ENCODE measurements at places on chromosomes 7 and 10. TPM values are rescaled to one million over a fixed set of nuclear protein-coding genes. Genes with fewer than 3 reads are reported as not detected.

- H3K27ac ChIP-seq, result no peak overlapping the region
- H3K4me3 ChIP-seq, result no peak overlapping the region
- no peaks in the 10 kb centered on the region for H3K4me1 ChIP-seq
- H3K27me3 ChIP-seq, result no peaks in the 10 kb centered on the region
Measured at GRCh38 chr7:32218154-32218467, 147.9 kb upstream of the PDE1C start.

CCDC126 gene
- 20.7 TPM for total RNA-seq

GRCh38 chr10:35425595-35425994 is 89.3 kb downstream of the CCNY start:
- peaks cover 64% of the 10 kb centered on the region for H3K4me1 ChIP-seq
- no peaks in the 10 kb centered on the region for H3K27me3 ChIP-seq
- DNase-seq, result no peak
- no peaks in the 10 kb centered on the region for H3K36me3 ChIP-seq
- no peak overlapping the region for H3K27ac ChIP-seq

- no peaks in the 10 kb centered on the region for H3K27me3 ChIP-seq
- H3K36me3 ChIP-seq, result no peaks in the 10 kb centered on the region
- no peak overlapping the region for H3K4me3 ChIP-seq
- DNase-seq, result no peak
- no peak overlapping the region for H3K27ac ChIP-seq
Measured at GRCh38 chr10:63718006-63718405, 196.8 kb downstream of the REEP3 start.

SPOCK2 gene
- 5.3 TPM for total RNA-seq

NRG3 gene
- not detected for total RNA-seq

- H3K36me3 ChIP-seq, result no peaks in the 10 kb centered on the region
- H3K4me1 ChIP-seq, result peaks cover 7% of the 10 kb centered on the region
- no peaks in the 10 kb centered on the region for H3K27me3 ChIP-seq
- H3K4me3 ChIP-seq, result no peak overlapping the region
- no peak for DNase-seq
Measured at GRCh38 chr7:140908361-140908760, 16.4 kb downstream of the BRAF start.

NPTX2 gene
- 22.7 TPM for total RNA-seq

ZNF485 gene
- 3.0 TPM for total RNA-seq

- DNase-seq, result no peak
- no peaks in the 10 kb centered on the region for H3K27me3 ChIP-seq
- H3K36me3 ChIP-seq, result no peaks in the 10 kb centered on the region
- peaks cover 5% of the 10 kb centered on the region for H3K4me1 ChIP-seq
- no peak overlapping the region for H3K27ac ChIP-seq
- no peak overlapping the region for H3K4me3 ChIP-seq
Measured at GRCh38 chr10:72164617-72165016, 51.2 kb upstream of the ANAPC16 start.

DNA sequence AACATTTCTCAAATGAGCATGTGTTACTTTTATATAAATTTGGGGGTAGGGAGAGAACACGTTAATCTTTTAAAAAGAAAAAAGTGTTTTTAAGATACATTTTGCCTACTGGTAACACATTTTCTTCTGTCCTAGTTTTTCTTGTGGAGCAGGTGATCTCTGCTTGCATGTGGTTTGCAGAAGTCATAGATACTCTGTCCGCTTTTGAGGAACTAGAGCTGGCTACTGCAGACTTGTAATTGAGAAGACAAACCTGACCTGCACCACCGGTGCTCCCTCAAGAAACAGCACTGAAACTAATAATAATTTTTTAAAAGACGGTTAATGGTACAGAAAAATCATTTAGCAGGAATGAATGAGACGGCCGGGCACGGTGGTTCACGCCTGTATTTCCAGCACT is 243.1 kb downstream of the KIAA1217 start:
- H3K4me1 ChIP-seq, result peaks cover 62% of the 10 kb centered on the region
- H3K27me3 ChIP-seq, result no peaks in the 10 kb centered on the region
- H3K4me3 ChIP-seq, result peak overlapping the region; percentile 53
- no peaks in the 10 kb centered on the region for H3K36me3 ChIP-seq

DNA sequence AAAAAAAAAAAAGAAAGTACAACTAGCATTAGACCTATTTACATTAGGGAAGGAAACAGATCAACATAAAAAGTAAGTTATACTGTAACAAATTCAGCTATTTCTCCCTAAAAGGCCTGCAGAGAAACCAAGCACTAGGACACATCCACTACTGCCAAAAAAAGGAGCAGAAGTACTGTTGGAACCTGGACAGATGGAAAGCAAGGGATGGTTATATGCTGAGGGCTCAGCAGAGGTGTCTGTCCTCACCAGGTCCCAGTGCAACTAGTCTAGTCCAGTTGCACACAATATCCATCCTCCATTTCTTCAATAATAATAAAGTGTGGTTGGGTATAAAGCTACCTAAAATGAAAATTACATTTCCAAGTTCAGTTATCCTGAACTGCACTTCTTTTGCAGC is 103.2 kb upstream of the IFRD1 start:
- H3K36me3 ChIP-seq, result peaks cover 24% of the 10 kb centered on the region
- no peak overlapping the region for H3K27ac ChIP-seq
- no peak overlapping the region for H3K4me3 ChIP-seq
- H3K4me1 ChIP-seq, result no peaks in the 10 kb centered on the region
- no peaks in the 10 kb centered on the region for H3K27me3 ChIP-seq

DNA sequence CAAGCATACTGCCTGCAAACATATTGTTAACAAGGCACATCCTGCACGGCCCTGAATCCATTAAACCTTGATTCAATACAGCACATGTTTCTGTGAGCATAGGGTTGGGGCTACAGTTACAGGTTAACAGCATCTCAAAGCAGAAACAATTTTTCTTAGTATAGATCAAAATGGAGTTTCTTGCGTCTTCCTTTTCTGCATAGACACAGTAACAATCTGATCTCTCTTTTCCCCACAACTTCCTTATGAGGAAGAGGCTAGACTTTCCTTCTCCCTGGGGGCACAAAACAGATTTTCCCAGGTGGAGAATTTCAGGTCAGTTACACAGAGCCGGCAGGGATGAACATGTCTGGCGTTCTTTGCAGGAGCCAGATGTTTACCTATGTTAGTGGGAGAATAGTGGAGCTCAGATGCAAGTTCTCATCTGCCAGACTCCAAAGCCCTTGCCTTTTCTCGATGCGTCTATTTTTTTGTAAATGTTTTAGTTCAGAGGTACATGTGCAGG is 37.5 kb upstream of the PFKFB3 start:
- H3K27ac ChIP-seq, result peak overlapping the region; percentile 96
- H3K27me3 ChIP-seq, result no peaks in the 10 kb centered on the region
- H3K36me3 ChIP-seq, result no peaks in the 10 kb centered on the region
- H3K4me1 ChIP-seq, result peaks cover 77% of the 10 kb centered on the region

DNA sequence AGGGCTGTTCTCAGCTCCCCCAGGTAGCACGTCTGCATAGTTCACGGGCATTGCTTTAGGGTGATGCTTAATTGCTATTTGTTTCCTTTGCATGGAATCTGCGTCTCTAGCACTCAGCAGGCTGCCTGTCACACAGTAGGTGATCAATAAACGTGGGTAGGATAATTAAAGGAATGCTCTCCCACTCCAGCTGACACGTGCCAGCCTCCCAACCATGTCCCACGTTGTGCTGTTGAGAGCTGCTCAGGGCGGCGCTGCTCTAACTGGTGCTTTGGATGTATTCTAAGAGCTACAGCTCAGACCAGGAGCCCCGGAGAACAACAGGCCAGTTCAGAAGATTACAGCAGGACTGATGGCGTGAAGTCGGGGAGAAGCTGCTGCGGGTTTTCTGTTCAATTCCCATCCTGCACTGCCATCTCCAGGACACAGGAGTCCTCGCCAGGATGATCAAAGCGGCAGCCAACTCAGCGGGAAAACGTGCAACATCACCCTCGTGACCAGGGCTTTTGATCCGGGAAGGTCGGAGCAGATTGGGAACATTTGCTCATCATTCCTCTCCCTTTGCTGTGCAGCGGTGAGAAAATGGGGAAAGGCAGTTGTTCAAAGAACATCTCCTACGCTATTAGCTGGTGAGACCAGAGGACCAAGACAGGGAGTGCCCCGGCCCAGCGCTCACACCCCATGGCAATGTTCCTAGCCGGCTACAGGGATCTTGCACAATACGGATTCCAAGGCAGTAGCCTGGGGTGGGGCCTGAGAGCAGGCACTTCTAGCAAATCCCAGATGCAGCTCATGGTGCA is 50.5 kb upstream of the FOXK1 start:
- H3K27ac ChIP-seq, result peak overlapping the region; percentile 65
- peaks cover 10% of the 10 kb centered on the region for H3K4me1 ChIP-seq
- H3K27me3 ChIP-seq, result no peaks in the 10 kb centered on the region
- H3K4me3 ChIP-seq, result peak overlapping the region; percentile 31

DNA sequence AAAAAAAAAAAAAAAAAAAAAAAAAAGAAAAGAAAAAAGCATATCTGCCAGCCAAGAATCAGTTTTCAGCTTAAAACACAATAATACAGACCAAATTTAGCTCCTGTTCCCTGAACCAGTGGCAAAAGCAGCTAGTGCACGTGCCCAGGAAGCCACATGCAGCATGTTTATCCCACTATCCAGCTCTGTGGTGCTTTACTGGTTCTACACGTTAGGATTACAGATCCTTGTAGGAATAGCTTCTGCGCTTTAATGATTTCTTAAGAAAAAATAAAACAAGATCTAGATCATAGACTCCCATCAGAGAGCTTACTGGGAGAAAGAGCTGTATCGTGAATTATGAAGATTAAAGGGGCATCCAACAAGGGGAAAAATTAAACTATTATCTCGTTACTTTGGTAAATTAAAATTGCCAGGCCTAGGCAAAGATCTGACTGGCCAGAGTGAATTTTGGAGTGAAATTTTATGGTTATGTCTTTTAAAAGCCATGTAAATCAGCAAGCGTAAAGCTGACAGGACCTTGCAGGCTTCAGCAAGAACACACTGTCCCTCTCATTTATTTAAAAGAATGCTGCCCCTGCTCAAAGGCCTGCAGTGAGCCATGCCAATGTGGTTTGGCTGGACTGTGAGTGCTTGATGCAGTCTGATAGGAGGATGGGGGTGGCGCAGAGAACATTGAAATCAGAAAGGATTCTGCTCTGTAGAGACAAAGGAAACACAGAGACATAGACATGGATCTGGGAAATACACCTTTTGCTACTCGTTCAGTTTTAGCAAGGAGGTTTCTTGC is 177.3 kb upstream of the PHYHIPL start:
- DNase-seq, result peak; percentile 81
- H3K27me3 ChIP-seq, result no peaks in the 10 kb centered on the region
- no peak overlapping the region for H3K4me3 ChIP-seq
- peaks cover 15% of the 10 kb centered on the region for H3K4me1 ChIP-seq
- no peaks in the 10 kb centered on the region for H3K36me3 ChIP-seq

DNA sequence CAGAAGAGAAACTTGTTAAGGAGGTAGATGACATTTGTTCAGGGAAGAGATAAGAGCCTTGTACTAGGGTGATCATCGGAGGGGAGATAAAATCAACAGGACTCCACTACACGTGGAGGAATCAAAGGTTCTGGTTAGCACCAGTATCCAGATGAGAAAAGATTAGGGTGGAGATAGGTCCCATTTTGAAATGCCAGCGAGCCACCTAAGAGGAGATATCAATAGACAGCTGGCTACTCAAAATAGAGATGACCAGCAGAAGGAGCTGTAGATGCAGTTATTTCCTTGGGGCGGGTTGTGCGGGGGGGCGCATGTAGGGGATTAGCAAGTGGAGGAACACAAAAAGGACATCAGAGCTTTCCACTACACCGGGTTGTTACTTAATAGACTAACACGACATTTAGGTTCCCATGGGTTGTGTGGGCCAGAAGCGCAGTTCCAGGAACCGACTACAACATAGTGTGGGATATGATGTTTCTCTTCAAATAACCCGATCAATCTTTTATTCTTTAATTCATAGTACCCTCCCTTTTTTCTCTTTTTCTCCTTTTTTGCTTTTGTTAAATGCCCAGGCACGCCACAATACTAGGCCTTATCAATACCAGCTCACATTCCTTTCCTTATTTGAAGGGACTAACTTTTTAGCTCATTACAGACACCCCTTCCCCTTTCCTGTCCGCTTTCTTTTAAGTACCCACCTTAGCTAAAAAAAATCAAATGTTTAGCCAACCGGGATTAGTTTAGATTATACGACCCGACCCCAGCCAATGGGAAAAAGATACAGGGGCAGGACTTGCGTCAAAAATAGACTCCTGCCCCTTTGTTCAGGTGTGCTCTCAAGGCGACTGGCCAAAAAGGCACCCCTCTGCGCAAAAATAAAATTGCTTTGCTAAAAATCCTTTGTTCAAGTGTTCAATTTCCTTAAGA is 2.0 kb upstream of the KIF11 start:
- peak overlapping the region; percentile 89 for H3K27ac ChIP-seq
- DNase-seq, result peak; percentile 65

- H3K27ac ChIP-seq, result no peak overlapping the region
- H3K27me3 ChIP-seq, result no peaks in the 10 kb centered on the region
- DNase-seq, result no peak
- H3K4me1 ChIP-seq, result no peaks in the 10 kb centered on the region
Measured at GRCh38 chr7:17687361-17687760, 252.9 kb downstream of the SNX13 start.

GRCh38 chr10:3848005-3848774 is 63.2 kb upstream of the KLF6 start:
- no peaks in the 10 kb centered on the region for H3K27me3 ChIP-seq
- H3K36me3 ChIP-seq, result no peaks in the 10 kb centered on the region
- no peak for DNase-seq
- no peak overlapping the region for H3K4me3 ChIP-seq
- H3K4me1 ChIP-seq, result peaks cover 14% of the 10 kb centered on the region

- H3K27ac ChIP-seq, result no peak overlapping the region
- H3K4me1 ChIP-seq, result no peaks in the 10 kb centered on the region
- H3K36me3 ChIP-seq, result no peaks in the 10 kb centered on the region
Measured at GRCh38 chr10:65194126-65194525, 1672.9 kb downstream of the REEP3 start.

DNA sequence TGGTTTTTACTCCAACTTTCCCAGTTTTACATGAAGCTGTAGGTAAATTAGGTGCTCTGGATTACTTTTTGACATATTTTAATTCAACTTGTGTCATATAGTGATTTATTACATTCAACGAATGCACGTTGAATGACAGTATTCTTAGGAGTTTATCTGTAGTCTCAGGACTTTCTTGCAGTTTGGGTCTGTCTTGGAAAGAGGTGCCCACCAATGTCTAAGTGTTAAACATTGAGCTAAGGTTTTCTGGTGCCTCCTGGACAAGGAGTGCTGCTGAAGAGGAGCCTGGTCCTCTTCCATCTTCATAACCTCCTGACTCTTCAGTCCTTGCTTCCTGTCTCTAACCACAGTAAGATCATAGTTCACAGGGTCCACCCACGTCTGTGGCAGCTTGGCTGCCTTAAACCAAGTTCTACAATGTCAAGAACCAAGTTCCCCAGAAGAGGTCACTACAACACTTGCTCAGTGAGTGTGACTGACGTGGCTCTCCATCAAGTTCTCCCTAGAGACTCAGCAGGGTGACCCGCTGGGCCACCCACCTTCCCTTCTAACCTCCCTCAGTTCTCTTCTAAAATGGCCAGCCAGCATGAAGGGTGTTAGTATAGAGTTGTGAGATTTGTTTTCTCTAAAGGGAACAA is 6.1 kb downstream of the NPY start:
- no peaks in the 10 kb centered on the region for H3K36me3 ChIP-seq
- no peaks in the 10 kb centered on the region for H3K4me1 ChIP-seq
- H3K27me3 ChIP-seq, result peaks cover 16% of the 10 kb centered on the region
- DNase-seq, result no peak
- H3K27ac ChIP-seq, result no peak overlapping the region
